ENCODE measurements at places on chromosomes 4 and X.
A peak's percentile ranks its signal among the peaks of the same experiment; 100 is the strongest.

GRCh38 chrX:136166221-136166855 is 19.0 kb downstream of the FHL1 start:
- DNase-seq = peak; percentile 23

GRCh38 chr4:153522802-153523094 is 56.6 kb downstream of the TMEM131L start:
- DNase-seq = no peak

GRCh38 chr4:108972613-108973283 is 209.9 kb upstream of the ETNPPL start:
- no peak for DNase-seq

GRCh38 chr4:168723569-168723968 is 226.7 kb downstream of the PALLD start:
- DNase-seq = no peak

DNA sequence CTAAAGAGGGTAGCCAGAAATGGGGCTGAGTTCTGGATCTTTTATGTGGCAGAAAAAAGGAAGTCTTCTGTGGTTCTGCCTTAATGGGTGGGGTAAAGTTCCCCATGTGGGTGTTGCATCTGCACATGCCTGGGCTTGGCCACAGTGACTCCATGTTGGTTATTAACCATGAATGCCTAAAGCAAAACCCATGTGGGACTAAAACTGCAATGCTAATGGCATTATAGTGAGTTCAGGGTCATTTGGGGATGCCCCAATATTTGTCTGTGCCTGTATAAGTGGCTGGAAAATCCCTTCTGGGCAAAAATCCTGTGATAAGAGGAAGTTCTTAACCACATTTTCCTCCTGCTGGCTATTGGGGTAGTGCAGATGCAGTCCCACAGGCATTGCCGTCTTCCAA is 857.4 kb downstream of the FAT4 start:
- no peak for DNase-seq

- DNase-seq = no peak
These were observed 165.4 kb upstream of the LDB2 start for GRCh38 chr4:17063888-17064287.

- DNase-seq = no peak
These were observed 132.4 kb downstream of the CORIN start for GRCh38 chr4:47705326-47705981.

DNA sequence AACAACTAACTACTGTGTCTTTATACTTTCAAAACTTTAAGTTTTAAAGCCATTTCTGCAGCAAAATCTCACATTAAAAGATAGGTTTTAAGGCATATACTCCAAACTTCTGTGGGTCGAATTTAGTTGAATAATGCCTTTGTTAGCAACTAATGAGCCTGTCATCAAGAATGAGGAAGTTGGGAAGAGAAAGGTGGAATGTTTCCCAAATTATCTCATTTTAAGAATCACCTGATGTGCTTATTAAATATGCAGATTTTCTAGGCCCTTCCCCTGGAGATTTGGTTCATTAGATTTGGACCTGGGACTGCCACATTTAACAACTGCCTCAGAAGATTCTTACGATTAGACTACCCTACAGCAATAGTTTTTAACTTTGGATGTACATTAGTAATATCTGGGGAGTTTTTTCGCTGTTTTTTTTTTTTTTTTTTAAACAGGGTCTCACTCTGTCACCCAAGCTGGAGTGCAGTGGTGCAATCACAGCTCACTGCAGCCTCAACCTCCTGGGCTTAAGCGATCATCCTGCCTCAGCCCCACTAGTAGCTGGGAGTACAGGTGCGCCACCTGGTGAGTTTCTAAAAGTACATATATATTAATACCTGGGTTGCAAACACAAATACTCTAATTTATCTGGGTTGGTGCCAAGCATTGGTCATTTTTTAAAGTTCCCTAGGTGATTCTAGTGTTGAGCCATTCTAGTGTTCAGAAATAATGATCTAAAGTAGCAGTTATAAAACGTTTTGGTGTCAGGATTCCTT is 16.1 kb upstream of the TASL start:
- no peak for DNase-seq

- no peak for DNase-seq
These were observed 5.1 kb downstream of the SETD7 start for GRCh38 chr4:139550724-139551429.

DNA sequence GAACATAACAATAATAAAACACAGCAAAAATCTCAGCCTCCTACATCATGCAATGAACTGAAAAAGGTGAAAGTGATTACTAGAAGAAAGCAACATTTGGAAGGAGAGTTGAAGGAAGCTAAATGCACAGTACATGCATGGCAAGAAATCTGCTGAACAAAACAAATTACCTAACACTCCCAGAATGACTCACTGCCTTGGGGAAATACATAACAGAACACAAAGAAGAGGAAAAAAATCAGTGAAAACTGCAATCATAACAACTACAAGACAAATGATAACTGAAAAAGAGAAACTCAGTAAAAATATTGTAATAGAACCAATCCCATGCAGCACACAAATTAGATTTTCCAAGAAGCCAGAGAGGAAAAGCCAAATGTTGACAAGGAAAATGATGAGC is 1513.2 kb downstream of the ARAP2 start:
- DNase-seq = no peak

DNA sequence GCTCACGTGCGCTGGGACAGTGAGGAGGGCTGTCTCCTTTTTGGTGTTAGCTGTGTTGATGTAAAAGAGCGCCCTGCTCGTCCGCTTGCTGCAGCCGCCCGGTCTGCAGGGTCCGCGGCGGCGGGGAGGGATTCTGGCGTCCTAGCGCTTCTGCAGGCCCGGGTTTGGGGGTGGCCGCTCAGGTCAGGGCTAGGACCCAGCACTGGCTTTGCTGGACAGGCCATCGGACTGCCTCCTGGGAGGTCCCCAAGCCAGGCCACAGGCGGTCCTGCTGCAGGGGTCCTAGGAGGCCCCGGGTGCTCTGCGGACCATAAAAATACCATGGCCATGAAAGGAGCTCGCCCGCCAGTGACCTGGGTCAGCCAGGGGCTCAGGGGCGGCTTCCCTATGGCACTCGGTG is 308.7 kb downstream of the DCTD start:
- no peak for DNase-seq

GRCh38 chrX:68748030-68748429 is 80.8 kb upstream of the EFNB1 start:
- no peak for DNase-seq

GRCh38 chr4:25817059-25817681 is 45.6 kb downstream of the SEL1L3 start:
- DNase-seq = no peak

- no peak for DNase-seq
These were observed 73.7 kb downstream of the GEMIN8 start for GRCh38 chrX:13955975-13956374.

DNA sequence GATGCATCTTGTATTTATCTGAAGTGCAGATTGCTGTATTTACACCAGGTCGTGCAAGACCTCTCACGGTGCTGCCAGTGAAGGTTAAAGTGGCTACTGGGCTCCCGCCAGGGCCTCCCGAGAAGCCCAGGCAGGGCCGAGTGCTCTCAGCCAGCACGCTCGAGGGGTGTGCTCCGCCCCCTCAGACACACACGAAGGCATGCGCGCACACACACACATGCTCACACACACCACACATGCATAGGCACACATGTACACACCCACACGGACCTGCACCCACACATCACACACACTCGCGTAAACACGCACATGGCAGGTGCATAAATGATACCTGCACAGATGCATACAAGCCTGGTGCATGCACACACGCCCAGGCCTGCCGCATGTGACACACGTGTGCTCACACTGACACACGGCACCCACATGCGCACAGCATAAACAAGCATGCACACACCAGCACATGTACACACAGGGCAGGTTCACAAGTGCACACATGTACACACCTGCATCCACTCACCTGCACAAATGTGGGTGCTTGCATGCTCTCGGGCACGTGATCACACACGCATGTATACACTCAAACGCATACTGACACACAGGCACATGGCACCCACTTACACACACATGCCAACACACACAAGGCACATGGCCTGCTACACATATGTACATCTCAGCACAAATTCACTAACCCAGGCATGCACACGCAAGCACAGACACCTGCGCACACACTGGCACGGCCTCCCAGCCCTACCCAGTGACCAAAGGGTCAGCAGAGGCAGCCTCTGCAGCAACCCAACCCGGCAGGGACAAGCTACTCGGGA is 71.6 kb downstream of the FAM53A start:
- DNase-seq = no peak

- no peak for DNase-seq
These were observed 76.8 kb upstream of the MCF2 start for GRCh38 chrX:139784807-139785206.

DNA sequence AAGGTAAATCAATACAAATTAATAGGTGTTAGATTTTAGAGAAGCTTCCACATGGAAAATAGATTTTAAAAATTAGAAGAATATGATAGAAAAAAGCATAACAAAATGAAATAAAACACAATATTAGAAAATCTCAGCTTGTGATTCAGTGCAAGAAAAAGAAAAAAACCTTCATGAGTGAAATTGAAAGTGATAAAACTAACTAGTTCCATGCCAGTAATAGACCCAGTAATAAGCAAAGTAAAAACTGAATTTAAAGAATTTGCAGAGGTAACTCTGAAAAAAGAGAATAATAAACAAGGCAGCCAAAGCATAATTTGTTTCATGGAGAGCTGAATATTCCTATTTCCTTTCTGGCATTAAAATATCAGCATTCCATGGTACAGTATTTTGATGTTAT is 174.3 kb upstream of the TENM3 start:
- DNase-seq = no peak

DNA sequence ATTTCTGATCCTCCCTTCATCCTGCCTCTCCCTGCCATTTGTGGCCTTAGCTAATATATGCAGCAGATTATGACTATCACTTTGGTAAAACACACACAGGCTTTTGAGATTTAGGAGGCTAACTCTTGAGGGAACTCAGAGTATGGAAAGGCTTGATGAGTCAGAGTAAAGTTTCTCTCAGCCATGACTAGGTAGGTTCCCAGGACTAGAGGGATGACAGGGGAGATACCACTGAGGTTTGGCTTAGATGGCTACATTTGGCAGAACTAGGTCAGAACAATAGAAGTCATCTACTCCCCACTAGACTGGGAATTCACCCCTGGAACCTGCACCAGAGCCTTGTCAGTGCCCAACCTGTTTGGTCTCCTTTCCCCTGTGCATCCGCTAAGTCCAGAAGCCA is 585.7 kb downstream of the TLL1 start:
- no peak for DNase-seq

DNA sequence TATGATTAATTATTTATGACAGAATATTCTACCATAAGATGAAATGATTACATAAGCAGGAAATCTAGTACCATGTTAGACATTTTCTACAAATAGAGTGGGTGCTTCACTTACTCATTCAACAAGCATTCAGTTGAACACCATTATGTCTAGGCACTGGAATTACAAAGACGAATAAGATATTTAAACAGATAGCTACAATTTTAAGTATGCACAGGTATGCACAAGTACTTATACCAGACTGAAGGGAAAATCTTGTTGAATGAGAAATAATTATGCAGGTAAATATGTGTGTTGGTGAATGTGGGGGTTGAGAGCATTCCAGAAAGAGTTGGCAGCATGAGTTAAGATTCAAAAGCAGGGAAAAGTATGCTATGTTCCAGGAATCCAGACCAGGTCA is 107.3 kb upstream of the CNKSR2 start:
- DNase-seq = no peak

GRCh38 chrX:129490330-129490729 is 33.0 kb downstream of the SMARCA1 start:
- DNase-seq = no peak

- DNase-seq = peak; percentile 3
These were observed 40.4 kb upstream of the MAOA start for GRCh38 chrX:43615660-43616059.

DNA sequence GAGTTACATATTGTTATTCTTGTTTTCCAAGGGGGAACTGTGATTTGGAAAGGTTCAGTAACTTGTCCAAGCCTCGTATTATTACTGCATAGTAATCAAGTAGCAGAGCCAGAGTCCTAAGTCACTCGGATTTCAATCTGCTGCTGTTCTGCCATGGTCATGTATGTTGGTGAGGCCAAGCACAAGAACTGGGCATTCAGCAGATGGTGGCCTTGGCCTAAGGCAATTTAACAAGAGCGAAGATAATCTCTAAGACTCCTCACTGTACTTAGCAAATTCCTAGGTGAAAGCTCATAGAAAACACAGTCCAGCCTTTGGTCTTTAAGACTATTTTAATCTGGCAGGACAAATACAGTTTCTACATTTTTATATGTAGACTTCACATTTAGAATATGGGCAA is 64.8 kb downstream of the NDST3 start:
- DNase-seq = no peak

GRCh38 chrX:123175366-123176122 is 8.5 kb upstream of the GRIA3 start:
- no peak for DNase-seq

DNA sequence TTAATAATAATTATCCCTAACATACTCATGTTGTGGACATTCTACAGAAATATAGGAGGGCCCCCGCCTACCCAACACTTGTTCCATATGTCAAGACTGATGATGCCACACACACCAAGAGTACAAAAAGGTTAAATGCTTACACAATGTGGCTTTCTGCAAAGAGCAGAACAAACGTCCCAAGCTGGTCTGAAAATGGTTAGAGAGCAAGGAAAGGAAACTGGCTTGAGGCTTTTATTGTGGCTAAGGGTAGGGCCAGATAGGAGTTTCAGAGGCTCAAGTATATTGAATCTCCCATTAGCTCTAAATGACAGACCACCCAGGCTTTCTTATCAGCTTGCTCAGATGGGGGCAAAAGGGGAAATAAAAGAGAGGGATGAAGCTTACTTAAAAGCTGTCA is 134.1 kb upstream of the C1QTNF7 start:
- DNase-seq = no peak

GRCh38 chr4:121138039-121138825 is 25.9 kb downstream of the TNIP3 start:
- no peak for DNase-seq

GRCh38 chrX:7390441-7390840 is 242.5 kb upstream of the PUDP start:
- no peak for DNase-seq

GRCh38 chr4:5796976-5797375 is 86.0 kb downstream of the EVC start:
- no peak for DNase-seq

DNA sequence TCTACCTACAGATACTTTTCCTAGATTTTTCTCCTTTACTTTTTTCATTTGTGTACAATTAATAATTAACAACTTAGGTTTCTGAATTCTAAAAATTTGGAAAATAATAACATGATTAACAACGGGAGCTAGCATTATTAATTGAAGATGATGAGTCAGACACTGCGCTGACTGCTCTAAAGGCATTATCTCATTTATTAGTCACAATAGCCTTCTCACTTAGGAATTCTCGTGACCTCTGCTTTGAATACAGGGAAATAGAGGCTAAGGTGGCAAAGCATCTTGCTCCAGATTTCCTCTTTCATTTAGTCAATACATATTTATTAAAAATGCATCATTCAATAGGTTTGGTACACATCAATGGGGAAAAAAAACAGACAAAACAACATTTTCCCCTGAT is 441.3 kb downstream of the PCDH18 start:
- no peak for DNase-seq
